ENCODE measurements at places on chromosomes 2 and 18. TPM values are rescaled to one million over a fixed set of nuclear protein-coding genes. Genes with fewer than 3 reads are reported as not detected.

HOXD10 gene
- total RNA-seq, result not detected

SOX11 gene
- not detected for total RNA-seq

TDRD15 gene
- total RNA-seq, result 0.06 TPM

DPYSL5 gene
- total RNA-seq, result not detected

SLC25A12 gene
- total RNA-seq, result 27.5 TPM

GPBAR1 gene
- total RNA-seq, result 0.72 TPM

CXCR4 gene
- 293 TPM for total RNA-seq

SCYGR4 gene
- not detected for total RNA-seq

AMMECR1L gene
- total RNA-seq, result 14.7 TPM

EML4 gene
- 119 TPM for total RNA-seq

CFAP221 gene
- total RNA-seq, result not detected

CD207 gene
- total RNA-seq, result not detected

TUBA3E gene
- total RNA-seq, result not detected

NEURL3 gene
- total RNA-seq, result not detected

ABCG5 gene
- not detected for total RNA-seq

DNA sequence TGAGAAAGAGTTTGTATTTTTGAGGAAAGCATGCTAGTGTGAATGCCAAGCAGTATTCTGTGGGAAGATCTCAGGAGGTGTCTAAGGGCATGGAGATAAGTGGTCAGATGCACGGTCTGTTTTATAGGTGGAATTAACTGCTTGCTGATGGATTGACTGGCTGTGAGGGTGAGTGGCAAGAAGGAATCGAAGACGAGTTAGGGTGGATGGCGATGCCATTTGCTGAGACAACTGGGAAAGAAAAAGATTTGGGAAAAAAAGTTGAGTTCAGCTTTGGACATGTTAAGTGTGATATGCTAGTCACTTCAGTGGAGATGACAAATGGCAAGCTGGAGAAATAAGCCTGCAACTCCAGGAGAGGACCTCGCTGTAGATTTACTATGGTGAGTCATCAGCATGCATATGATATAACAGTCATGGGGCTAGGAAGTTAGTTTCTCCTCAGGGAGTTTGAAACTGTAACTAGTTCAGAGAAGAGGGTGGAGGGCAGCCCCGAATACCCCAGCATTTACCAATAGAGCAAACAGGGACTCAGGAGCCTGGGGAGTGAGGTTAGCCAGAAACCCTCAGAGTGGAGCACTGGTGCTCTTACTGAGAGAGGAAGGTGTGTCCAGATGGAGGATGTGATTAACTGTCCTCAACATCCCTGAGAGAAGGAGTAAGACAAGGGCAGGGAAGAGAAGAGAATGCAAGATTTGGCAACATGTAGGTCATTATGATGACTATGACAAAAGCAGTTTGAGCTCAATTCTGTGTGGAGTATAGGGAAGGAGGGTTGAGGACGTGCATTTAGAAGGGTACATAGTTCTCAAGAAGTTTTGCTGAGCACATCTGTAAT lies 2.0 kb upstream of the HK2 start:
- no peak for DNase-seq

GRCh38 chr18:30679285-30679930 lies 363.1 kb downstream of the DSC3 start:
- no peak for DNase-seq

DNA sequence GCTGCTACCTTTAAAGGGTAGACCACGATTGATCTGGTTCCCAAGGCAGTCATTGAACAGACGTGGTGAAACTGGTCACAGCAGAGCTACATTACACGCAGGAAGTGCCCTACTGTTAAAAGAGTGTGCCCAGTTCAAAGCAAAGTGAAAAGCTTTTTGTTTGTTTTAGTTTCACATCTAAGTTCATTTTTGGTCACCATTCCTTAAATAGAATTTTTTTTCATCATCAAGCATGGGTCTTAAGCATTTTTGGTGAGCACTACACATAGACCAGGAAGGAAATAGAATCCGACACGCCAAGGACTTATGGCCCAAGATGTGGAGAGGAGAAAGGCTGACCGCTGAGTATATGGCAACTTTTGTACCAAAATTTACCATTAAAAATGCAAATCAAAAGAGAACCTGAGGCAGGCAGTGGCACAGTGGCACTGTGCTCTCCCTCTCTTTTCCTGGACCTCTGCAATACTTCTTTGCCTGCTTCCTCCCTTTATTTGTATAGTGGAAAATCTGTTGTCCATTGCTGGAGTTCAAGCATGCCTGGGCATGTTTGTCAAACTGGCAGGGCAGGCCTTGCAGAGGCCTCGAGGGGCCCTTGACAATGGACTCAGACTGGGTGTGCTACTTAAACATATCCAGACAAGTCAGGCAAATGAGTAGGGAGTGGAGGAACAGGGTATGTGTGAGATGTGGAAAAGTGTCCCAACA lies 42.6 kb upstream of the HNRNPA3 start:
- no peak for DNase-seq

- no peak for DNase-seq
Observed at GRCh38 chr2:191270306-191271161, 25.3 kb downstream of the MYO1B start.

DNA sequence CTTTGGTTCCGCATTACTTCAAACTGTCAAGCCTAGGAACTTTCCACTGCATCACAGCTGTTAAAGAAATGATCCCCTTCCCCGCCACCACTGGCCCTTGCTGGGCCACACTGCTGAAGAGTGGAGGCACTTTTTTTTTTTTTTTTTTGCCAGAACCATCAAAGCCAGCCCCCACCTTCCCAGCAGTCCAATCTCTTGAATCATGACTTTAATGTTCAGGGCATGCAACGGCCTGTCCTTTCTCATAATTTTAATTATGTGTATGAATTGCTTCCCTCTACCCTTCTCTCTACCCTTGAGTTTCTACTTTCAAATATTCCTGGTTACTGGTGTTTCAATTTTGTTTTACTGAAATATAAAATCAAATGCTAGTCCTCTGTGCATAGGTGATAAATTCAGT lies 102.1 kb upstream of the LMAN1 start:
- DNase-seq, result no peak

GRCh38 chr18:41378598-41378997 lies 576.4 kb upstream of the PIK3C3 start:
- DNase-seq, result no peak

- DNase-seq, result no peak
Observed at GRCh38 chr2:99278793-99279291, 22.2 kb downstream of the LYG1 start.

DNA sequence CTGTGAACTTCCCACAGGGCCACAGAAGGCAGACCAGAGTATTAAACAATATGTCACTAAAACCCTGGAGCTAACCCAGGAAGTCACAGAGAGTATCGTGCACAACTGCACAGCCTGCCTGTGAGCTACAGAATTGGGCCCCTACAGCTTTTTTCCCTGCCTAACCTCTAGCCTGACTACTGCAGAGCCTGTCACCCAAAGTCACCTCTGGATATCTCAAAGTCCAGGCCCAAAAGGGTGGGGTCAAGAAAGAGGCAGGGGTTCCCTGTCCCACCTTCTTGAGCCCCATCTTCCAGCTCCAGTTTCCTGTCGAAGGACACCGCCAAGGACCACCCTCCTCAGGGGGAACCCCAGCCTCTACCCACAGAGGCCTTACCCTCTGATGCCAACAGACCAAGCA lies 13.5 kb downstream of the GAD1 start:
- DNase-seq, result no peak

- DNase-seq, result no peak
Observed at GRCh38 chr2:113829270-113829669, 60.6 kb upstream of the ACTR3 start.

GRCh38 chr2:85096616-85097015 lies 36.6 kb upstream of the TCF7L1 start:
- DNase-seq, result no peak

GRCh38 chr2:199344012-199344411 lies 113.7 kb downstream of the SATB2 start:
- no peak for DNase-seq

- no peak for DNase-seq
Observed at GRCh38 chr2:237573721-237574415, 7.5 kb downstream of the PRLH start.

GRCh38 chr2:85185431-85185940 lies 52.3 kb downstream of the TCF7L1 start:
- DNase-seq, result no peak

GRCh38 chr18:42287047-42287446 lies 332.0 kb downstream of the PIK3C3 start:
- no peak for DNase-seq

DNA sequence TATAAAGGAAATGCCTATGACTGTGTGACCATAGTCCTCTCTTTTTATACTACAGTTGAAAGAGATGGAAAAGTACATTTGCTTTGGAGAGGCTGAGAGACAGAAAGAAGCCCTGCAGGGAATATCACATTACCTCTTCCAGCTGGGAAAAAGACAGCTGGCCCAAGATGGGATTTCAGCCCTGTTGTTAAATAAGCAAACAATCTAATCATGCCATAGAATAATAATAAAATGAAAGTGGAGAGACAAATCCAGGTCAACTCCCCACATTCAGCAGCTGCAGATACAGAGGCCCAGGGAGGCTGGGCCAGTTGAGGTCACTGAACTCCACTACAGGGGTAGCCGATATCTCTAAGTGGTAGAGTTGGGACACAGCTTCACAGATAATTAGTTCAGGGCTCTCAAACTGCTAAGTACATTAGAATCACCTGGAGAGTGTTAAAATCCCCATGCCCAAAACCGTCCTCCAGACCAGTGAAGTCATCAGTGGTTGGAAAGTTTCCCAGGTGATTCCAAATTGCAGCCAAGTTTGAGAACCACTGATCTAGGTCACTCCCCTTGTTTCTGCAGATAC lies 81.9 kb downstream of the MOGAT1 start:
- DNase-seq, result no peak

DNA sequence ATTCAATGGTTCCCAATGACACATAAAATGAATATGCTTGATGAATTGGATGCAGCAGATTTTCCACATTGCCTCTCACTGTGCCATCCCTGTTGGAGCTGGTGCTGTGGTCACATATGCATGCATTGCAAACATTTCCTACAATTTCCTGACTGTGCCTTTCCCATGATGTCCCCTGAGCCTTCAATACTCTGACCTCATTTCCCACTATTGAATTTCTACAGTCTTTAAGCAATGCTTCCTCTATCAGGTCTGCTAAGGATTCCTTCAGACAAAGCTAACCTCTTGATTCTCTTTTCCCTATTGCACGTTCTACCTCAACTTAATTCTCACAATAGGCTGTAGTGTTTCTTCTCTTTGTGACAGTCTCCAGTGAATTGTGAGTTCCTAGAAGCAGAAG lies 342.5 kb upstream of the CRIM1 start:
- DNase-seq, result no peak

DNA sequence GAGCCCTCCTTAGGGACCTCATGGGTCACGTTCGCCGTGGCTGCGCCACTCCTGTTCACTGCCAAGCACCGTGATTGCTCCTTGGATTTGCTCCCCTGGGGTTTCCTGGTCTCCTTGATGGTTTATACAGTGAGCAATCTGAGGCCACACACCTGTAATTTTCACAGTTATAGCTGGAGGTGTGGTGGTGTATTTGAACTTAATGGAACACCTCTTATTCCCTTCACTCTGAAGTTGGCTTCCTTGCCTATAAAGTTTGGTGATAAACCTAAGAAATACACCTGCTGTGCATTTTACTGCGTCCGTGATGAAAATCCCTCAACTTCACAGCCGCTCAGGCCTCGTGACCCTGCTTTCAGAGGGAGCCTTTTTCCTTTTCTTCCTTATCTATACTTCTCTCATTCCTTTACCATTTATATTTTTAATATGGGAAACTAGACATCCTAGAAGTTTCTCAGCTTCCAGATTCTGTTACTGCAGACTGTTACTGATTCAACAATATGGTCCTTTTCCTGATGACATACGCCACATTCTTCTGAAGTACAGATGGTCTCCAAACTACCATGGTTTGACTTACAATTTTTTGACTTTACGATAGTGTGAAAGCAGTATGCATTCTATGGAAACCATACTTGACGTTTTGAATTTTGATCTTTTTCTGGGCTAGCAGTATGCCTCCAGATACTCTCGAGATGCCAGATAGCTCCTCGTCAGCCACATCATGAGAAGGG lies 8.6 kb downstream of the ATG4B start:
- no peak for DNase-seq

DNA sequence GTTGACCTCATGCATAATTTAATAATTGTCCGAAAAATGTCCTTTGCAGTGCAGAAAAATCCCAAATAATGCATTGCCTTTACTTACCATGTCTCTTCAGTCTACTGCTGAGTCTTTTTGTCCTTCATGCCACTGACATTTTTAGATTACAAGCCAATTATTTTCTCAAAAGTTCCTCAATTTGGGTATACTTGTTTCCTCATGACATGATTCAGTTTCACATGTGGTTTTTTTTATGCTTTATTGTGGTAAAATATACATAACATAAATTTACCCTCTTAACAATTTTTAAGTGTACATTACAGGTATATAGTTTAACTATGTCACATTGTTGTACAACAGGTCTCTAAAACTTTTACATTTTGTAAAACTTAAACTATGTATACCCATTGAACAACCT lies 81.0 kb downstream of the EPC2 start:
- no peak for DNase-seq

GRCh38 chr2:101327863-101328394 lies 19.4 kb upstream of the RNF149 start:
- DNase-seq, result no peak

- DNase-seq, result no peak
Observed at GRCh38 chr2:18959952-18960717, 370.8 kb upstream of the NT5C1B start.

GRCh38 chr18:45085916-45086624 lies 405.4 kb downstream of the SETBP1 start:
- no peak for DNase-seq

DNA sequence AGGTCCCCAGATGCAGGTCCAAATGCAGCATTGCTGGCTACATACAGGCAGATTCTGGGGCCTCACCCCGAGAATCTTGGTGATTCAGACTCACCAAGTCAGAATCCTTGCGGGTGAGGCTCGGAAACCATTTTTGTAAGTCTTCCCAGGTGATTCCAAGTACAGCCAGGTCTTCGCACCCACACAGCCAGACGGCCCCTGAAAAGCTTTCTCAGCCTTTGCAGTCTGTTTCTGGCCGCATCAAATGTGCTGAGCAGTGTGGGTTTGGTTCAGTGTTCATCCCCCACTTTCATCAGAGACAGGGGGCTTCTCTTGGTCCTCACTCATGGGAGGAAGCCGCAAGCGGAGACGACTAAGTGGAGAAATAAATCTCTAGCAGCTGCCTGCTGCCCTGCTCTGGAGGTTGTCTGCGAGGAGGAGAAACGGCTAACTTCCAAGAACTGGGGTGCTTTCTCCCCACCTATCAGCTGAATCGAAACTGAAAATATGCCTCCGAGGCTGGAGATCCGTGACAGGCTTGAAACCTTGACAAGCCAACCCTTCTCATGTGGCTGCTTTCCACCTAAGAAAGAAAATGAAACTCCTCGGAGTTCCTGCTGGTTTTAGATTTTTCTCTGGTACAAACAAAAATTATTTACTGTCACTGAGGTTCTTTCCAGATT lies 8.9 kb upstream of the TMEM185B start:
- DNase-seq, result peak; percentile 72

DNA sequence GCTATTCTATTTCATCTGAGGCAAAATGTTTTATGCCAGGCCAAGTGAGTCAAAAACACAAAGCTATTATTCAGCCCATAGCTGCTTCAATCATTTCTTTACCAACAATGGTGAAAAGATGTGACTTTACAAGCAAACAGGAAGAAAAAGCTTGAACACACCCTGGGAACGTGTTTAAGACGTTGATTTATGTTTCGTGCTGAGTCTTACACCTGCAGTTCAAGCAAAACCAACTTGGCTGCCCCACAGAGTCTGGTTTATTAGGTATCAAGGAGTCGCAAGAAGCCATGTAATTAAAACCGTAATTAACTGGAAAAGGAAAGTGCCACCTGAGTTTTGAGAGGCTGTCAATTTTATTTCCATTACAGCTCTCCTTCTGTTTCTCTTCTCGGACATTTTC lies 295.5 kb downstream of the MEIS1 start:
- DNase-seq, result no peak

Measured in activated naive CD8-positive, alpha-beta T cell treated with anti-CD3 and anti-CD28 coated beads, Interleukin-2, amount 10 ng/mL, durations not matched to agents 7 days and 5 days (primary cell).